ENCODE measurements at places on chromosomes 3 and 15. TPM values are rescaled to one million over a fixed set of nuclear protein-coding genes. Genes with fewer than 3 reads are reported as not detected.

The NR2E3 gene
- 0.70 TPM for total RNA-seq

The XCR1 gene
- total RNA-seq: not detected

The GNAT1 gene
- total RNA-seq: not detected

GRCh38 chr3:110400315-110400714 lies 671.3 kb upstream of the NECTIN3 start:
- DNase-seq: no peak

DNA sequence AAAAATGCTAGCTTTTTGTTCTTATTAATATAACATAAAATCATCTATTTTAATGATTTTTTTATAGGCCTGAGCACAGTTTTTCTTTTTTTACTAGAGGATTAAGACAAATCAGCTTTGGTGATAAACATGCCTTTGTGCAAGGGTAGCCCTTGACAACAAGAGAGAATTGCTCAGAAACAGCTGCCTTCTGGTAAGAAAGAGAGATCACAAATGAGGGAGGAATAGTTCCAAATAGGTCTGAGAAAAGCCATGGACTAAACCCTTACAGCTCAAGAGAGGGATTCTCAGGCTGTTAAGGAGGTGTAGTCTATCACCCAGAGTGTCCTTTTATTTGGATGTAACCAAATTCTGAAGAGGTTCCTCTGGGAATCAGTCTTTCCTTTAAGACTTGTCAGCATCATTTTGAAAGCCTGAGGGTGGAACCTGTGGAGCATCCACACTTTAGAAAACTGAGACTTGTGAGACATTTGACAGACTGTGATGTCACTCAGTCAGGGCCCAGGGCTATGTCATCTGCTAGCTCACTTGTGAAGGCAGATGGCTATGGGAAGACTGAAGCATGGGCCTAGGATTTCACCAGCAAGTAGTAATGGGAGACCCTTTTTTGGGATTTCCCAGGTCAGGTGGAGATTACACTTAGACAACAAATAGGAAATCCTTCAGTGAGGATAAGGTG lies 102.9 kb upstream of the KCNAB1 start:
- no peak for DNase-seq

DNA sequence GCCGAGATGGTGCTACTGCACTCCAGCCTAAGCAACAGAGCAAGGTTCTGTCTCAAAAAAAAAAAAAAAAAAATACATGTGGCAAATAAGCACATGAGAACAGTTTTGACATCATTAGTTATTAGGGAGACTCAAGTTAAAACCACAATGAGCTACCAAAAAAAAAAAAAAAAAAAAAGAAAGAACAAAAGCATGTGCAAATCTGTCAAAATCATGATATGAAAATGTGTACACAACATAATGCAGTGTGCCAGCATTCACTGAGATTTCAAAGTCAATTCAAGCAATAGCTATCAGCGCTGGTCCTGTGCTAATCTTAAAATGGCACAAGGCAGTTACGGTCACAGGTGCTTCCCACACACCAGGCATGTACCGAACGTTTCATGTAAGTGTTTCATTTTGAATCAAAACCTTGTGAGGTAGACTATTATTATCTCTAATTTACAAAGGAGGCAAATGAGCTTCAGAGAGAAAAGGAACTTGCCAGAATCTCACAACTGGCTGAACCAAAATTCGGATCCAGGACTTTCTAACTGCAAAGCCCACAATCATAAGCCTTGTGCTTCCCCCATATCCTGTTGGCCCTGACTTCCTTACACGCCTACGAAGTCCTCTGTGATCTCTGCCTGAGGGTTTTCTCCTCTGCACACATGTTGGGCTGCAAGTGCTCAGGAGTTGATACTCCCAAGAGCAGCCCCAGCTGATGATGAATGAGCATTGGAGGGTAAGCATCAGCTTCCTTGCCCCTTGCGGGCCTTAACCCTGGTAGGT lies 200.1 kb upstream of the PROK2 start:
- no peak for DNase-seq

GRCh38 chr15:85837881-85838280 lies 43.2 kb upstream of the KLHL25 start:
- no peak for DNase-seq

GRCh38 chr3:46351646-46352045 lies 2.3 kb upstream of the CCR2 start:
- no peak for DNase-seq

DNA sequence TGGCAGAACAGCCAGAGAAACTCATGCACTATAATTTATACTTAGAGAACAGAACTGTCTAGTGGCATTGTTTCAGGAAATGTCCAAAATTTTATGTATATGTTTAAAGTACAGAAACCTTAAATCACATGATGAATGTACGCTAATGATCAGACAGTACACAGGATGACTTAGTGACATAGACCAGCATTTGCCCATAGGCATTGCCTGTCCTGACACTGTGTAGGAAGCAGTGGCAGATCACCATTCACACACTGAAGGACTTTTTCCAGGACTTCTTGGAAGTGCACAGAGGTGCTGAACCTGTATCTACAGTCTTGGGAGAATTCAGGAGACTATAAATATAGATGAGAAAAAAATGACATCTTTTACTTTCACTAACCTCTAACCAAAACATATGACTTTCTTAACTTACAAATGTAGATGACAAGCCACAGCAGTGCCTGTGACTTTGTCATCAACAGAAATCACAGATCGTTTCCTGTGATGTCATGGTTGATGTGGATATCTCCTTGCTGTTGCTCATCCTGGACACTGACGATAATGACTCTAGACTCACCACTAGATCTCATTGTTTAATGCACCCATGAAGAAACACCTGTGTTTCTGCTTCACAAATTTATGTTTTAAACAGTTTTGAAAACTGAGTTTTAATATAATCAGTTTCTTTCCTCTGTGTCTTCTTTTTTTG lies 183.2 kb downstream of the CACNA2D3 start:
- DNase-seq: no peak

- peak; percentile 41 for DNase-seq
Measured at GRCh38 chr3:64612082-64612860, 75.5 kb downstream of the ADAMTS9 start.

DNA sequence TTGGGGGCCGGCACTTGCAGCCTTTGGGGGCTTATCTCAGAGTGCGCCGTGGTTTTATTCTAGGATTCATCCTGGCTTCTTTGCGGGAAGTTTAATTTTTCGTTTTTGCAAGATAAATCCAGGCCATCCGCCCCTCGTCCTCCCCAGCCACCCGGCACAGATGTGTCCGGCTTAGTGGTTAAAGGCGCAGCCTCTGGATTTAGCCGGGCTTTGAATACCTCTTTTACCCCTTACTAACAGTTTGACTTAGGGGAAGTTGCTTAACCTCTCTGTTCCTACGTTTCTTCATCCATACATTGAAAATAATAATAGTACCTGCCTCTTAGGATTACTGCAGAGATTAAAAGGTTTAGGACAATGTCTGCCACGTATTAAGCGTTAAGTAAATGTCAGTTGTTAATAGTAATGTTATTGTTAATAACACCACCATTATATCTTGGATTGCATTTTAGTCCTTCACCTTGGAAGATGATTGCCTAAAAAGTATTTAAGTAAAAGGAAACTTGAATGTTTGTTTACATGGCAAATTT lies 714 bp downstream of the ECT2 start:
- no peak for DNase-seq

- DNase-seq: no peak
Measured at GRCh38 chr15:45407786-45408185, 29.4 kb upstream of the GATM start.

Measured in Right ventricle myocardium superior (tissue), 1 donor.